ENCODE measurements at places on chromosomes 5 and 9.

DNA sequence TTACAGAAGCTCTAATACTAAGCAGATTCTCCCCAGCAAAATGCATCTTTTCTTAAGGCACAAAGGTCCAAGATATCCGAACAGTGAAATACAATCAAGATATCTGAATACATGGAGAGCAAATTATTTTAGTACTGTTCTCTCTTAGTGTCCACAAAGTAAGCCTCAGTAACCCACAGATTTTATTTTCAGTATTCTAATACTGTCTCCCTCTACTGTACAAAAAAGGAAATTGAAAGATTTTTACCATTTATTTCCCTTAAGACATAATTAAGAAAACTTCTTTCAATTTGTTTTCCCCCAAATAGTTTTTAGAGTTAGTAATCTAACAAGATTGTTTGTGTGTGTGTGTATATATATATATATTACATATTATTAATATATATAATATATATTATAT lies 24.7 kb upstream of the NOL6 start:
- DNase-seq, result no peak

DNA sequence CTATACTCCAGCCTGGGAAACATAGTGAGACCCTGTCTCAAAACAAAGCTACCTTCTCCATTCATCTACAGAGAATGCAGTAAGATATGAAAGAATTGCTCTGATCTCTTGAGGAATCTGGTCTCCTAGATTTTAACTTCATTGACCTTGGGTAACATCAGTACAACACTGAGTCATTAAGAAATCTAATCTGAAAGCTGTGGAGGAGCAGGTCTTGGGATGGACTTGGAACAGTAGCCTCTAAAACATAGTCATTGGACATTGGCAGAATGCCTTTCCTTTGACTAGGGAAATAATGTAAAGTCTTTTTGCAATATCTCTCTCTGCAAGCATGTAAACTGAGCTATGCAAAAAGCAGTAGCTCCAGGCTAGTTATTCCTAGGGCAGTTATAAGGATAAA lies 58.1 kb downstream of the KCNN2 start:
- DNase-seq, result no peak

GRCh38 chr5:139134906-139135305 lies 63.3 kb downstream of the SIL1 start:
- no peak for DNase-seq

- no peak for DNase-seq
Measured at GRCh38 chr9:34590381-34591247, 1.1 kb upstream of the CNTFR start.

DNA sequence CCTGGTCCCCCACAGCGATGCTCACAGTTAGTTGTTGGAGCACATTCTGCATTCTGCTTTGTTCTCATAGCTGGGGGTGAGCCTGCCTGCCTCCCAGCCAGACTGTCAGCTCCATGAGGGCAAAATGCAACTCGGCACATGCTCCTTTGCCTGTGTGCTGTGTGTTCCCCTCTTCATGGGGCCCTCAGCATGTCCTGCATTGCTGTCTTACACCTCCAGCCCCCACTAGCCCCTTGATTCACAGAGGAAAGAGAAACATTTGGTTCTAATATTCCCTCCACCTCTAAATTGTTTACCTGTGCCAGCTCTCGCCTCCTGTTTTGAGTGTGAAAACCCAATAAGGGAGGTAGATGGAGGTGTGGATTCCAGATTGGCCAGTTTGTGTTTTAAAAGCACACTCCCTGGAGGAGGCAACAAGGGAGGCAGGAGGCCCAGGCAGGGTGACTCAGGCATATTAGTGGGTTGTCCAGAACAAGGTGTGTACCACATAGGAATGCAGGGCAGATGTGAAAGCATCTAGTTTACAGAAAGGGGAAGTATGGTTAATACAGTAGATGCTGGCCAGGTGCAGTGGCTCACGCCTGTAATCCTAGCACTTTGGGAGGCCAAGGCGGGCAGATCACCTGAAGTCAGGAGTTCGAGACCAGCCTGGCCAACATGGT lies 224.6 kb downstream of the AGTPBP1 start:
- DNase-seq, result no peak

GRCh38 chr9:19371942-19372341 lies 8.1 kb downstream of the RPS6 start:
- no peak for DNase-seq

DNA sequence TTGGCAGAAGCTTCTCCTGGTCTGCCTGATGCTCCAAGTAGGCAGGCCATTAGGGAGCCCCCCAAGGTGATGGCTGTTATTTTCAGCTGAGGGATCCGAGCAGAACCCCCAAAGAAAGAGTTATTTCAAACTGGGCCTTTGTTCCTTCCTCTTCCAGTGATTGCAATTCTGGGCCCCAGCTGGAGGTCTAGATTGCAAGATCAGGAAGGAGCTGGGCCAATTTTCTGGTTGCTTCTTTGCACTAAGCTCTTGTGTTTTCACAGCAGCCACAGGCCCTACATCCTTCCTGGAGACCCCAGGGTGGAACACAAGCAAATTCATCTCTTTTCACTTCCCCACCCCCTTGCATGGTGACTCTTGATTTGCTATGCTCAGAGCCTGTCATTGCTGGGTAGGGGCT lies 215.0 kb downstream of the SEMA6A start:
- DNase-seq, result no peak

DNA sequence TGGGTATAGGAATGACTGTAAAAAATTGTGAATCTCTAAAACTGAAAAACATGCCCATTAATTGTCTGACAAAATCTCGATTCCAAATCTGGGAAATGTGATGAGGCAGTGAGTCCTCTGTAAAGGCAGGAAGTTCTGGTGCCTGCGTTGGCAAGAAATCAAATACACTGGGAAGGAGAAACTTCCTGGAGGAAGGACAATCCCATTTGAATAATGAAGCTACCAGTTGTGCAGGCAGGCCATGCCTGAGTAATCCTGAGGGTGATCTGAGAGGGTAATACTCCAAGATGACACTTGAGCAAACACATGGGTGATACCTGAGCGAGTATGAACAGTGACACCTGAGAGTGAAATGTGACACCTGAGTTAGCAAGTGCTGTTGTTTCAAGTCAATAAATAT lies 49.7 kb downstream of the KIF24 start:
- DNase-seq, result no peak

DNA sequence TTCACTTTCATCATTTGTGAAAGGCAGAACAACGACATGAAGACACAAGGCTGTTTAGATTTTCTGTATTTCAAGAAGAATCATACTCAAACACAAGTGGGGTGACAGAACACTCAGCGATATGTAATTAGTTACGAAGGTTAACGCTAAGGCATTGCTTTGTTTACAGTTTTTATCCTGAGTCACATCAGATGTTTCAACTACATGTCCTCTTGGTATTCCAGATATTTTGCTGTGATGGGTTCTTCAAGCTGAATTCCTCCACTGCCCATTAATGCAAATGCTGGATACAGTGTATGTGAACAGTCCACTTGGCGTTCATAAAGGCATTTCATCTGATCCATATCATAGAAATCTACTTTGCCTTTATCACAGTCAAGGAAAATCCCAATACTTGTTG lies 43.4 kb downstream of the TRIM36 start:
- no peak for DNase-seq

- DNase-seq, result no peak
Measured at GRCh38 chr5:17147617-17148016, 69.8 kb upstream of the BASP1 start.

GRCh38 chr5:17282283-17283120 lies 65.1 kb downstream of the BASP1 start:
- no peak for DNase-seq

DNA sequence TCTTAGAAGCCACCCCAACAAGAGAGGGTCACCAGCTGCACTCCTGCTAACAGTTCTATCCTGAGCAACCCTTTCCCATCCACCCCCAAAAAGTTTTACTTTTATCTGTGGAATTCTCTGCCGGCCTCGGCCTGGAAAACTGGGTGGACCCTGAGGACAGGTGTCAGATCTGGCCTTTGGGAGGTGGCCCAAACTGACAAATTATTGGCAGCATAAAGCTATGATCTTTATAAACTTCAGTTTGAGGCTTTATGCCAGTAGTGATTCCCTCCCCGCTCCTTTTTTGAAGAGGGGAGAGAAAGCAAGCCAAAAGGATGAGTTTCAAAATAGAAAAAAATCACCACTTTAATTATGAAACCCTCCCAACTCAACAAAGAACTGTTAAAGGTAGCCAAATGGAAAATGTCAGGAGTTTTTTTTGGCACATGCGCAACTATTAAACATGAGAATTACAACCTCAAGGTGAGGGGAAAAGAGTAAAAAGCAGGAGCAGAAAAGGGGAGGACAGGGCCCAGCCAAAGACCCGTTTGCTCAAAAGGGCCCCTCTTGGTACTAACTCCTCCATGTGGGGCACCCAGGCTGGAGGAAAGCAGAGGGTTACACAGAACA lies 49.4 kb downstream of the FBXW11 start:
- no peak for DNase-seq

- DNase-seq, result no peak
Measured at GRCh38 chr5:145689235-145689634, 145.9 kb downstream of the PRELID2 start.

- DNase-seq, result no peak
Measured at GRCh38 chr9:8208465-8208864, 408.9 kb upstream of the DMAC1 start.

DNA sequence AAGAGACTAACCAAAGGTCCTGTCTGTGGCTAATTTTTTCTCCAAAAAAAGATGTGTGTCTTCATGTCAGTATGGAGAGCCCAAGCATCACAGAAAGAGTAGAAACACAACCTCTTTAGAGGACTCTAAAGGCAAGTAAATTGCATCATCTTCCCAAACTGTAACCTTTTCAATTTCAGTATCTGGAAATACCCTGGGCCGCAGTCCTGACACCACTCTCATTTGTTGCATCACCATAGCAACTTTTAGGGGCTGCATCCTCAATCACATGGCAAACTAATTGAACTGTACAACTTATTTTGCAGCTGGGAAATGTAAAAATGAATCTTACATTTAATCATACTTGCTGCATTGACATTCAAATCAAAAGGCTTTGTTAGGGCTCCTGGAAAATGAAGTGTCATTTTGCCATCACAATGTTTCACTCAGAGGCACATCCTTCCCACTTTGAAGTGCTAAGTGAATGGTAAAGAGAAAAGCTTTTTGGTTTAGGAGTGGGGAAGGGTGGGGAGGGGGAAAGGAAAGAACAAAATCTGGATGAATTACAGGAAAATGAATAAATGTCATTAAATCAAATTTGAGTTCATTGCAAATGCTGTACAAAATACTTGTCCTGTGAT lies 60.6 kb upstream of the GRIA1 start:
- DNase-seq, result no peak

- DNase-seq, result no peak
Measured at GRCh38 chr9:72827950-72828731, 124.7 kb downstream of the ALDH1A1 start.

- DNase-seq, result no peak
Measured at GRCh38 chr5:34487159-34487879, 168.8 kb upstream of the RAI14 start.
